Anterior cingulate cortex (tissue), 58 donors: ENCODE measurements at places on chromosomes 4 and X.
A peak's percentile ranks its signal among the peaks of the same experiment; 100 is the strongest.

GRCh38 chrX:63402106-63402505 lies 51.0 kb upstream of the SPIN4 start:
- DNase-seq, result no peak

DNA sequence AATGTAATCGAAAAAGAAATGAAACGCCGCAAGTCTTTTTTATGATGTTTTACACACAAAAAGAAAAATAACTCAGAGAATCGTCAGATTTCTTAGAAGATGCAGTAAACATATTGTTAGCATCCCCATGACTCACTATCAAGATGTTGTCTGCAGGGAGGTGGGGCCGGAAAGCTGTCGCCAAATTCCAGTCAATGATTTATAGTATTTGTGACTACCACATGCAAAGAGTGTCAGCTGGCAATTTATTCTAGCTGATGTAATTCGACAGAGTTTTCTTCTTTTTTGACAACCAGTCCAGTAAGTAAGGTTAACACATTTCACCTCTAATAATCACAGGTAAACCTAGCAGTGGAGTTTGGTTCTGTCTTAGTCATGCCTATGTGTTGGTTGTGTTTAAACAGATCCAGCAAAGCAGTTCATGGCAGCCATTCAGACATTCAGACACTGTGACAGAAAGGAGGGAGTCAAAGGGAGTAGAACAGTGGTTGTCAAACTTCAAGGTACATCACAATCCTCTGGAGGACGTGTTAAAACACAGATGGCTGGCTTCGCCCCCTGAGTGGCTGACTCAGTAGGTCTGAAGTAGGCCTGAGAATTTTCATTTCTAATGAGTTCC lies 19.8 kb upstream of the PPP1R2C start:
- DNase-seq, result no peak

DNA sequence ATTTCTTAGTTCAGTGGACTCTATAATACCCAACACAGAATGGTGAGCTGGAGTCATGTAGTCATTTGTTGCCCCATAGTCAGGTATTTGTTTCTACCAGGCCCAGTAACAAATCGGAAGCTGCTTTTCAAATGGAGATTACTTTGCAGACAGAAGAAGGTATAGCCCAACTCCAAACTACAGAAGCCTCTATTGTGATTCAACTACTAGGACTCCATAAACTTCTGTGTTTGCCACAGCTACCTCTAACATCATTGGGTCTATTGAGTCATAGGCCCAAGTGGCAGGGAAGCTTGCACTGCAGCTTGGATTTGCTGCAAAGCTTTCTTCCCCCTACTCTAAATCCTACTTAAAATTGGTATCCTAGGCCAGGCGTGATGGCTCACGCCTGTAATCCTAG lies 148.8 kb upstream of the STK26 start:
- no peak for DNase-seq

DNA sequence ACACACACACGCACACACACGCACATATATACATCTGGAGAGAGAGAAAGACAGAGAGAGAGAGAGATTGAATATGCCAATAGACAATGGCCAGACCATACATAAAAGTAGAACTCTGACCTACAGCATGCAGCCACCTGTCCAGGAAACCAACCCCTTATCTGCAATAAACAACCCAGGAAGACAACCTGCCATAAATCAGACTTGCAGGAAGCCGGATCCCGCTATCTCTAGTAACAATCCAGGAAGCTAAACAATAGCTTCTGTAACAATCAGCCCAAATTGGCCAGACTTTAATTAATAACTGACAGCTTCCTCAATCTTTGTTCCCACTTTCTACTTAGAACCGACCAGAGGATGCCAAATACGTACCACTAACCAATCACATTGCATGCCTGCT lies 173.2 kb downstream of the LDB2 start:
- no peak for DNase-seq

- DNase-seq, result no peak
These were observed 54.0 kb upstream of the UGT2B15 start for GRCh38 chr4:68724426-68724825.

GRCh38 chrX:2188330-2188792 lies 312.4 kb downstream of the DHRSX start:
- no peak for DNase-seq

GRCh38 chrX:136639506-136640176 lies 8.3 kb upstream of the CD40LG start:
- DNase-seq, result no peak

GRCh38 chr4:169147191-169147590 lies 123.6 kb downstream of the SH3RF1 start:
- DNase-seq, result no peak

- DNase-seq, result no peak
These were observed 44.8 kb downstream of the TSPAN5 start for GRCh38 chr4:98613453-98614075.

GRCh38 chr4:80781431-80781830 lies 249.1 kb upstream of the BMP3 start:
- no peak for DNase-seq

- no peak for DNase-seq
These were observed 31.6 kb upstream of the KIT start for GRCh38 chr4:54626113-54626512.

DNA sequence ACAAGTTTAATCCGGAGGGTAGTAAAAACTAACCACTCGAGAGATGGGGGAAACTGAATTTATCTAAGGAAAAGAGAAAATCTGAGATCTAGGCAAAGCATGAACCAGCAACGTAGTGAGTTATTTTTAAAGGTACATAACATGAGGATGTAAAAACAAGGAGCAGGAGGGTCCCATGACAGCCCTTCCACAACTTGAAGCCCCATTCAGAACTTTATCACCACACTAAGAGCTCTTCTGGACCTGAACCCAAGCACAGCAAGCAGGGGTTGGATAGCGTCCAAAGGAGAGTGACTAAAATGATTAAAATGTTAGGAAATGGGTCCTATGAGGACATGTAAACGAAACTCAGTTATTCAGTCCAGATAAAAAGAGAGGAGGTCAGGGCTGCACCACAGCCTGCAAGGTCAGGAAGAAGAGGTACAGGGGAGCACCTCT lies 16.2 kb downstream of the SH3RF1 start:
- DNase-seq, result no peak

- DNase-seq, result no peak
These were observed 168.9 kb downstream of the CBR4 start for GRCh38 chr4:168841000-168841671.

- no peak for DNase-seq
These were observed 221.8 kb downstream of the MGST2 start for GRCh38 chr4:139887376-139887802.

GRCh38 chr4:107747748-107748486 lies 27.9 kb upstream of the PAPSS1 start:
- no peak for DNase-seq

DNA sequence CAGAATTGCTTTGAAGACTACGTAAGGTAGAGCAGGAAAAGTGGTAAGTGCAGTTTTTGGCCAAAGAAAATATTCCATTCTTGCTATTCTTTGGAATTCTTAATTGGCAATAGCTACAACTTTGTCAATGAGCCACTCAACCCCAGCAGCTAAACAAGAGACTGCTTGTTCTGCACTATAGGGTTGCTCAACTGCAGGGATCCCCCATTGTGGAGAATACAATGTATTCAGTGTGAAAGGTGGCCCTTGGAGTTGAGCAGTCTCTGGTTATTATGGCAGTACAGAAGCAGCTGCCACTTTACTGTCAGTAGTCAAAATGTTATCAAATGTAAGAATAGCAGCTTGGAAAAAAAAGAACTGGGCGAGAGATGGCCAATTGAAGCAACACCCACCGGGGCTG lies 808.7 kb downstream of the CENPC start:
- peak; percentile 10 for DNase-seq

DNA sequence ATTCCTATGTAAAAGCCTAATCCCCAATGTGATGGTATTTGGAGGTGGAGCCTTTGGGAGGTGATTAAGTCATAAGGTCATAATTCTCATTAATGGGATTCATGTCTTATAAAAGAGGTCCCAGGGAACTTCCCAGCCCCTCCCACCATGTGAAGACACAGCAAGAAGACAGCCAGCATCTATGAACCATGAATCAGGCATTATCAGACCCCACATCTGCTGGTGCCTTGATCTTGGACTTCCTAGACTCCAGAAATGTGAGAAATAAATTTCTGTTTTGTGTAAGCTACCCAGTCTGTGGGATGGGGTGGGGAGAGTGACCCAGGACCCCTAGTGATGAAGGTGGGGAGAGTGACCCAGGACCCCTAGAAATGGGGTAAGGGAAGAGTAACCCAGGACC lies 6.1 kb upstream of the DAPP1 start:
- no peak for DNase-seq

DNA sequence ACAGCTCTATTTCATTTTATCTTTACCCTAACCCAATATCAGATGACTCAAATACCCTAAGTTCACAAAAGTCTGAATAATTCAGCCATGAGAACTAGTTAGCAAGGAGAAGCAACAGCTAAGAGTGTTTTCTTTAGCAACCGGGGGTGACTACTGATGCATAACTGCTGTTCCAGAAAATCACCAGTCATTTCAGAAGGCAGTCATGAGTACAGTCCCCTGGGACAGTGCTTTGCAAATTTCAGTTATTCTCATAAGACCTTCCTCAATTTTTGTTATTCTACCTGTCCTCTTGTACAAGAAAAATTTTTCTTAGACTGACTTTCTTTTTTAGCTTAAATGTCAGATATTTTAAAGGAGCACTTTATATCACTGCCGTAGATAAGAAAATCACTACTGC lies 16.4 kb downstream of the BANK1 start:
- DNase-seq, result no peak
